Activated CD4-positive, CD25-positive, alpha-beta regulatory T cell (primary cell): ENCODE measurements at places on chromosomes 12 and 14.
A peak's percentile ranks its signal among the peaks of the same experiment; 100 is the strongest.

DNA sequence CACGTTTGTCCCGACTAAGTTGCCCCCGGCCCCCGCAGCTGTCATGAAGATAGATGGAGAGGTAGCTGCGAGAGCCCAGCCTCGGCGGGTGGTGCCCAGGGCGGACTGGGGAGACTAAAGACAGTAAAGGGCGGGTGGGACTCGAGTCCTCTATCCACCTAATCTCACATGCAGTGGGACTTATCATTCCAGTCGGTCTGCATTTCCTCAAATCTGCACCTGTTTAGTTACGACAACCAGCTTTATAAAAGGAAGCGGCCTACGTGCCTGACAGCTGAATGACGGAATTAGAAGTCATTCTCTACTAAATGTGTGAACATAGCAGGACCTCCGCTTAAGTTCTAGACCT is 109.8 kb upstream of the EGLN3 start:
- DNase-seq = no peak

- no peak for DNase-seq
Observed at GRCh38 chr14:71524320-71524982, 407.8 kb upstream of the RGS6 start.

GRCh38 chr14:56002876-56003625 is 115.2 kb upstream of the PELI2 start:
- DNase-seq = no peak

DNA sequence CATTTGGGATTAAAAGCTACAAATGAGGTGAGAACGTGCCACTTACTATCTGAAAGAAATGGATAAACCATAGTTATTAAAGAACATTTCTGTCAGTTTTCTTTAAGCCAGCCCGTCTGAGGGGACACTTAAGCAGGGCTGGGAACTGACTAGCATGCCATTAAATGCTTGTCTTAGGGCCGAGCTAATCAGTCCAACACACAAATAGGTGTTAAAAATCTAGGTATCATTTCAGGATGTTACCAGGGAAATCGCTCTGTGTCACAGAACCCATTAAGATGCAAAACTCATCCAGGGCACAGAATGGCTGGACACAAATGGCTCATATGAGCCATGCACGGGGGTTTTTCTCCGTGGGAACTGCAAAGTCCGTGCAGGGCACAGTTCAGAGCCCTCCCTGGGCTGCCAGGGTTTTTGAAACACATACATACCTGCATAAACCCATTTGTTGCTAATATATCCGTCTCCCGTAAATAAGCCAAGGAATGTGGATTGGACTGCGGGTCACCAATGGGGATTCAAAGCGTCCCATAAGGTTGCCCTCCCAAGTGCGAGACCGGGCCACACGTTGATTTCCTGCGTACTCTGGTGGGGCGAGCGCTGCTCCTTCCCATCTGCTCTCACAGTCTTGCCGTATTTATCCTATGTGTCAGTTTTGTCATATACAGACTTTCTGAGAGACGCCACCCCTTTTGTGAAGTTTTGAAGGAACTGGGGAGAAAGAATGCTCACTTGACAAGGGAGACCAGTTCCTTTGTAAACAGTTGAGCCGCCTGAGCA is 5.4 kb upstream of the GSC start:
- DNase-seq = no peak

DNA sequence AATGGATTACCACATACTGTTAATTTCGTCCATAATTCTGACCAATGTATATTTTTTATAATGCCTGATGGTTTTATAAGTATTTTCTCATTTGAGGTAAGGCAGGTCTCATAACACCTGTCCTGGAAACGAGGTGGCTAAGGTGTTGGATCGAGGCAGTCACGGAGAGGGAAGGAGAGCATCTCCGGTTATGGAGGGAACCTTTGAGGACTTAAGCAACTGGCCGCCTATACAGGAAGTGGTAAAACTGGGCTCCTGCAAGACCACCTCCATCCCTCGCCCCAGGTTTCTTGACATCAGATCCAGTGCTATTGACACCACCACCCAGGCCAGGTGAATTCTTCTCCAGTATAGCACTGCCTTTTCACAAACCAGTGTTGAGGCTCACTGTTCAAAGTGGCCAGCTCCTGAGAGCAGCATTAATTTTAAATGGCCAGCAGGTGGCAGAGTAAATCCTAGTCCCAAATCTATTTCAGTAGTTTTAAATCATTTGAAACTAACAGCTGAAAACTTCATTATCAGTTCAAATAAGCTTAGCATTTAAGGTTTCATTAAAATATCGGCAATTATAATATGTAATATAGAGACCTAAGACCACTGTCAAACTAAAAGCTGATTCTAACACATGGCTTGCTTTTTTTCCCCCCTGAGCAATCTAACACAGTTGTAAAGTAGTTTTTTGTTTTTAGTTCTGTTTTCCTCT is 100.8 kb downstream of the PPM1A start:
- DNase-seq = no peak

DNA sequence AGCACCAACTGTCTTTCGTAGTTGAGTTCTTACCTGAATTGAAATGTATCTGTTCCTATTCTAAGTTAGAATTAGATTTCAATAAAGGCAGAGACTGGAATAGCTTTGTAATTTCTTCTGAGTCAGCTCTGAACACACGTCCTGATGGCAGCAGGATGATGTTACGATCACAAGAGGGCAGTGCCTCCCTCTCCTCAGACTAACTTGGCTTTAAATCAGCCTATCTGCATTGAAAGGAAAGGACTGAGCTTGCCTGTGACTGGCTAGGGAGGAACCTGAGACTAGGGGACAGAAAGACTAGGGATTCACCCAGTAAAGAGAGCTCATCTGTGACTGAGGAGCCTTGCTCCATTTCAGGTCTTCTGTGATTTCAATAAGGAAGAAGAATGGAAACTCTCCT is 323.7 kb upstream of the OR4E1 start:
- DNase-seq = no peak

- DNase-seq = no peak
Observed at GRCh38 chr12:96361074-96361473, 39.2 kb downstream of the CDK17 start.

GRCh38 chr12:7023114-7023513 is 4.8 kb upstream of the LPCAT3 start:
- no peak for DNase-seq

DNA sequence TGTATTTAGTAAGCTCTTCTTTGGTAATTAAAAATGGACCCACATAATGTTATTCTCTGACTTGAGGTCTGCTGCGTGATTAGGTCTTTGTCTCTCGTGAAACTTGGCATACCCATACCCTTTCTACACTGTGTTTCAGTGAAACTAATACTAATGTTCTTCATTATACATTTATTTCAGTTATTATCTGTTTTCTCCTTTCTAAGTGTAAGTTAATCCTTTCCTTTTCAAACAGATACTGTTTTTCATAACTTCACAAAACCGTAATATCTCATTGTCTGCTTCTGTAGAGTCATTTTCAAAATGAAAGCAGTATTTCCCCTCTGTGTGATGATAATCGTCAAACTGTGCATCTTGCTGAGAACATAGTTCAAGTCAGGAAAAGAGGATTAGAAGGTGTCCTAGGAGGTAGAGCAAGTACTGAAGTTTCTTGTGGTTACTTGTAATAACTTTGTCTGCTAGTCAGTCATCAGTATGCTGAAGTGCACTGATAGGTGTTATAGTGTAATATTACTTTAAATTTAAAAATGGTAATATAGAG is 15.9 kb downstream of the PYROXD1 start:
- DNase-seq = no peak

DNA sequence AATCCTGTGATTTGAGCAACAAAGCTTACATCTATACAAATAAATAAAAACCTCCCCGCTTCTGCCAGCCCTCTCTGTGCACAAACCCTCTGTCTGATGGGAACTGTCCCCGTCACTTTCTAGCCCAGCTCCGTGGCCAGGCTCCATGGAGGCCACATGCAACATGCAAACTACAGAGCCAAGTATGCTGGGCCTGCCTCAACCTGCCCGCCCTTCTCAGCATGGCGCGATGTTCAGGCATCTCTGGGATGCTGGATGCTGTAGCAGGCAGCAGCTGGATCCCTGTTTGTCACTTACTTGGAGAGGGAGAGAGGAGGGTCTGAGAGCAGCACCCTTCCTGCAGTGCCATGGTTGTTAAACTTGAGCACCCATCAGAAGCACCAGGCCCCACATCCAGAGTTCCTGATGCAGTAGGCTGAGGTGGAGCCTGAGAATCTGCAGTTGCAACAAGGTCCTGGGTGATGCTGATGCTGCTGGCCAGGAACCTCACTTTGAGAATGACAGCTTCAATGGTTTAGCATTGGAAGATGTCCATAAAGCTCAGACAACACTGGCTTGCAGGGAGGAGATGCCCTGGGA is 32.4 kb downstream of the CLMN start:
- DNase-seq = no peak

- DNase-seq = no peak
Observed at GRCh38 chr12:92582893-92583292, 119.9 kb upstream of the PLEKHG7 start.

DNA sequence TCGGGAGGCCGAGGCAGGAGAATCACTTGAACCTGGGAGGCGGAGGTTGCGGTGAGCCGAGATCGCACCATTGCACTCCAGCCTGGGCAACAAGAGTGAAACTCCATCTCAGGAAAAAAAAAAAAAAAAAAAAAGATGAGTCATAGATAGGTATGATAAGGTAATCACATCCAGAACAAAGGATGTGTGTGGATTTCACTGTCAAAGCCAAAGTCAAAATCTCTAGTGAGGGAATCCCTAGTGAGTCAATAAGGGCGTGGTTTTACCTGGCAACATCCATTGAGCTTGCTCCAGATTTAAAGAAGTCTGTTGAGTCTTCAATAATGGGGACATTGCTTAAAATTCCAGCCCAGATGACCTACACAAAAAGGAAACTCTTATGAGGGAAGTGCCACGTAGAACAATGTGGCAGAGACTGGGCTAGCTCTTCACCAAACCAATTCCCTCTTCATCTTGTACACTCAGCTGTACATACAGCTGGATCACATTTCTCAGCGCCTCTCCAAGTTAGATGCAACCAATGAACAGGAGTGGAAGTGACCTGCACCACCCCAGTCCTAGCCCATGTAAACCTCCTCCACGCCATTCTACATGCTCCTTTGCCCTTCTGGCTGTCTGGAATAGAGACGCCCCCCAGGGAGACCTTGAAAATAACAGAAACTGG is 23.4 kb downstream of the ALDH1L2 start:
- DNase-seq = no peak

GRCh38 chr14:50082784-50083466 is 33.4 kb downstream of the VCPKMT start:
- DNase-seq = peak; percentile 56

- no peak for DNase-seq
Observed at GRCh38 chr14:50063876-50064420, 52.4 kb downstream of the VCPKMT start.

- DNase-seq = no peak
Observed at GRCh38 chr14:65434216-65434850, 21.8 kb downstream of the FUT8 start.
